GDM1 (cell line): ENCODE measurements at places on chromosomes 6 and 20.

GRCh38 chr6:15399641-15400470, 154.0 kb downstream of the JARID2 start:
- no peak for DNase-seq

GRCh38 chr20:57974863-57975262, 253.6 kb downstream of the ANKRD60 start:
- DNase-seq: no peak

DNA sequence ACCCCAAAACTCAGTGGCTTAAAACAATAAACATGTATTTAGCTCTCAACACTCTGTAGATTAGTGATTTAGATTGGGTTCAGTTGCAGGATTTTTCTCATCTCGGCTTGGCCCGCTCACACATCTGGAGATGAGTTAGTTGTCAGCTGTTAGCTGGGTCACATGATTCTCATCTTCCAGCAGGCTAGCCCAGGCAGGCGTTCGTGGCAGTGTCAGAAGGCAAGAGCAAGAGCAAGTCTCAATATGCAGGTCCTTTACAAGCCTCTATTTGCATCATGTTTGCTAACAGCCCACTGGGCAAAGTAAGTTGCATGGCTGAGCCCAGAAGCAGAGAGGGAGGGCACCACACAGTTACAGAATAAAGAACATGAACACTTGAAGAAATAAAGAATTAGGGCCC, 83.6 kb upstream of the MYLIP start:
- no peak for DNase-seq

GRCh38 chr6:34053721-34054120, 92.2 kb downstream of the GRM4 start:
- no peak for DNase-seq

DNA sequence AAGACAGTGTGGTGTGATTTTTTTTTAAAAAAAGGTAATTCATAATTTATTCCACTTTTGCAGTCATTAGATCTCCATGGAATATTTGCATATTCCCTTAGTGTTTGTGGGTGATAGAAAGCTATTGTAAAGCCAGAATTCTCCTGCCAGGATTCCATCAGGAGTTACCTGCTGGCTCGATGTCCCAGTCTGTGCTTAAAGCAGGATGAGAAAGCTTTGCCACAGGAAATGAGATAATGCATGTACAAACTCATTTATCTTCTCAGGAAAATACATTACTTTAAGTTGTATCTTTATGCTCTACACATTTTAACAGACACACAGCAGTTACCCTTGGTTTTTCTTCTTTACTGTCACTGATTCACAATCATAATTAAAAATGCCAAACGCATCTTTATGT, 553.0 kb downstream of the CD109 start:
- no peak for DNase-seq

DNA sequence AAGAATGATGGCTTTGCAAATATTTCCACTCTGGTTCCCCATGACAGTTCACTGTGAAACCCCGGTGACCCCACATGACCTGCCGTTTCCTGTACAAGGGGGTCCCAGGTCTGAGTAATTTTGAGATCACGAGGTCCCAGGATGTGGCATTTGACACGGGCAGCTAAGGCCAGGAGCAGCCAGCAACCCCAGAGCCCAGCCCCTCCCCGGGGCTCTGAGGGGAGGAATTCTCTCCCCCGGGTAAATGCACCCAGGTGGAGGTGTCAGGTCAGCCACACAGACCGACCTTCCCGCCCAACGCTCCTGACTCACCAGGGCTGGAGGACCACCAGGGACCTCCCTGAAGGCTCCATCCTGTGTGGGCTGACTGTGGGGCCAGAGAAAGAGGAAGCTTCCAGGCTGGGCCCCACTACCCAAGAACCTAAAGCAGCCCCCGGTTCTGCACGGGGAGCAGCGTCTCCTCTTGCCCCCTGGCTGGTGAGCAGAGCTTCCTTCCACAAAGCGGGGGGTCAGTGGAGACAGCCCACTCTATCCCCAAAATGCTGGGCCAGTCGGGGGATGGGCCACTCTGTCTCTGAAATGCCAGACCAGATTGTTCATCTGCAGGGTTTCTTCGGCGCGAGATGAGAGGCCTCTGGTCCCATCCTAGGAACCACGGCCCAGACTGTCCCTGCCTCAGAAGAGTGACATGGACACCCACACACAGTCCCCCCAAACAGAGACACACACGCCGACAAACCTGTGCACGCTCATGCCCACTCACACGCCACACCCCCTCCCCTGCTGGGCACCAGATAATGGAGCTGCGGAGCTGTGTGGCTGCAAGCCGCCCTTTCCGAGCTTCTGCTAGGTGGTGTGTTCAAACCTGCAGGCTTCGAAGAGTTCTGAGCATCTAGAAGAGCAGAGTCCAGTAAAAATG, 23.4 kb upstream of the SLCO4A1 start:
- DNase-seq: peak; percentile 47

DNA sequence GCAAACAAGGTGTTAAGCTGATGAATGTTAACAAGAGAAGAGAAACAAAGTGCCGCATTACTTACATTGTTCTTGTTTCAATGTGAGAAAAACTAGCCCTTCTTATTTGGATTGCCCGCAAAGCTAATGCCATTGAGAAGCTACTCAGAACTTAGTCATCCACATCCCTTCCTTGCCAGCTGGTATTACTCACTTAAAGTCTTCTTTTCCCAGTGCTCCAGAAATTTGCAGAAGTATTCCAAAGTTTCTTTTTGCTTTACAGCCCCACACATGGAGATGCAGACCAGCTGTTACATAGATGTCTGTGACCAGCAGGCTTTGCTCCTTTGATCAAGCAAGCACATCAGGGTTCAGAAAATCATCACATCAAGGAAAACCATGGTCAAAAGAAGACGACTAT, 529.0 kb downstream of the TBC1D32 start:
- no peak for DNase-seq

DNA sequence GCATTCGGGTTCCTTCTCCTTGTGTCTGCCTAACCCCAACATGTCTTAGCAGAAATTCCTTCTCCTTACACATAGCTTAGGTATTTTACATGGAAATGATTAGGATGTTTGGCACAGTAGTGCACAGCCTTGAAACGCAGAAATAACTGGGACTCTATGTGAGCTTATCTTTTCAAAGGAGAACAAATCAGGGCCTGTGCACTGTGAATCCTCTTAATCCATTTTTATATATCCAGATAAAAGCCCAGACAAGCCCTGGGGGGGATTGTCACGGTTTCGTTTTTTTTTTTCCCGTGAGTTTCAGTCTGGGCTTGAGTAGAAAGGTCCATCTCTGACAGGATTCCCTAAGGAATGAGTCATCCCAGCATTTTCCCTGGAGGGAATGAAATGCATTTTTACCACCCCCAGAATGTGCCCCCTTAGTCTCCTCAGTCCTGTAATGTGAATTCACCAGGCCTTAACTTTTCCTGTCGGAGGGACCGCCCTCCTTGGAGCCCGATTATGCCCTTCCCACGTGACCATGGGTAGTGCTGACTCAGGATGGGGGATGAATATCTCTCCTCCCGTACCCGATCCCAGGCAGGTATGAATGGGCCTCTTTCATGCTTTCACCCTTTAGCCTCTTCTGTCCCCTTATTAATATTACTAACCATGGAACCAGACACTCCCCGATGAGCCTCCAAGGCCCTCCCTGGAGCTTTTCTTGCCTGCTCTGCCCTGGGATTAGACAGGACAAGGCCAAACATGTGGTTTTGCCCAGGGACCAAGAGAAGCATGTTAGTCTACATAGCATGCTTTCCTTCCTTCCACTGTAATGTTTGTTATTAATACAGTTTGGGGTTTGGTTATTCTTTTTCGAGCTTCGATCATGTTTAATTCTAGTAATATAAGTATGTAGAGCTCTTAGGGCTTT, 23.9 kb upstream of the NAA20 start:
- no peak for DNase-seq

DNA sequence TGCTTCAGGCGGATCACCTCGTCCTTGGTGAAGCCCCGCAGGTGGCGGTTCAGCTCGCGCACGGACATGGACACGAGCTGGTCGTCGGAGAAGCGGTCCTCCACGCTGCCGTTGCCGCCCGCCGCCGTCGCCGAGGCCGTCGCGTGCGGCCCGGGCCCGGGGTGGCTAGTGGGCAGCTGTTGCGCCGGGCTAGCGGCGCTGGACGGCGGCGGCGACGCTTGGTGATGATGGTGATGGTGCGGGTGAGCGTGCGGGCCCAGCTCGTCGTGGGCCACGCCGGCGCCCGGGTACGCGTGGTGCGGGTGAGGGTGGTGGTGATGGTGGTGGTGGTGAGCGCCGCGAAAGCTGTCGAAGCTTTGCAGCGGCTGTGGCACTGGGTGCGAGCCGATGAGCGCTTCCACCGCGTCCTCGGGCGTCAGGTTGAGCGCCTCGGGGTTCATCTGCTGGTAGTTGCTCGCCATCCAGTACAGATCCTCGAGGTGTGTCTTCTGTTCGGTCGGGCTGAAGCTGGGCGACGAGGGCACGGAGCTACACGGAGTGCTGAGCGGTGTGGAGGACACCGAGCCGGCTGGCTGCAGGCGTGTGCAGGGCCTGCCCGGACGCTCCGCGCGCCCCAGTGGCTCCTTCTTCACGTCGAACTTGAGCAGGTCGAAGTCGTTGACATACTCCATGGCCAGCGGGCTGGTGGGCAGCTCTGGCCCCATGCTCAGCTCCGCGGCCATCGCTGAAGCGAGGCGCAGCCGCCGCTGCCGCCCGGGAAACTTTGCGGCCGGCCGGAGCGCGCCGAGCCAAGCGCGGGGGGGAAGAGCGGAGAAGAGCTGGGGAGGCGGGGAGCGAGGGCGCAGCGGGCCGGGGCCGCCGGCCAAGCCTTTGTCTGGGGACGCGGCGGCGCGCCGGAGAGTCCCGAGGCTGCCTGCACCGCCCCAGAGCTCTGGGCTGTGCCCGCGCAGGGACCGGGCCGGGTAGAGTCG, 622 bp downstream of the MAFB start:
- DNase-seq: no peak

GRCh38 chr6:84667252-84668213, 96.9 kb downstream of the TBX18 start:
- DNase-seq: no peak

GRCh38 chr20:31496761-31497295, 17.4 kb upstream of the HM13 start:
- no peak for DNase-seq

DNA sequence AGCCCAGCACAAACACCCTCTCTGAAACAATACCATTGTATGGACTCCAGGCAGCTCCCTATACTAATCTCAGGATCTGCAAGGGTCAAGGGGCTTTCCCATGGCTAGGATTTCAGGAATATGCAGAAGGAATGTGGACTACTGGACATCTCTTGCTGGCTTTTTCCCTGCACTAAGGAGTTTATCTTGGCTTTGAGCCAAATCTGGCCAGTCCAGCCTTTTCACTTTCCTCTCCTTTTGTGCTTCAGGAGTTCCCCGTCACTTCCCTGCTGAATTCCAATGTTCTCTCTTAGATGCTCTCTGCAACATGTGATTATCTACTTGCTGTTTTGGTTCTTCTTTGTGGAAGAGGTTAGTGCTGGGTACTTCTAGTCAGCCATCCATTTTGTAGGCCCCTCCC, 568.2 kb downstream of the HDGFL1 start:
- no peak for DNase-seq

DNA sequence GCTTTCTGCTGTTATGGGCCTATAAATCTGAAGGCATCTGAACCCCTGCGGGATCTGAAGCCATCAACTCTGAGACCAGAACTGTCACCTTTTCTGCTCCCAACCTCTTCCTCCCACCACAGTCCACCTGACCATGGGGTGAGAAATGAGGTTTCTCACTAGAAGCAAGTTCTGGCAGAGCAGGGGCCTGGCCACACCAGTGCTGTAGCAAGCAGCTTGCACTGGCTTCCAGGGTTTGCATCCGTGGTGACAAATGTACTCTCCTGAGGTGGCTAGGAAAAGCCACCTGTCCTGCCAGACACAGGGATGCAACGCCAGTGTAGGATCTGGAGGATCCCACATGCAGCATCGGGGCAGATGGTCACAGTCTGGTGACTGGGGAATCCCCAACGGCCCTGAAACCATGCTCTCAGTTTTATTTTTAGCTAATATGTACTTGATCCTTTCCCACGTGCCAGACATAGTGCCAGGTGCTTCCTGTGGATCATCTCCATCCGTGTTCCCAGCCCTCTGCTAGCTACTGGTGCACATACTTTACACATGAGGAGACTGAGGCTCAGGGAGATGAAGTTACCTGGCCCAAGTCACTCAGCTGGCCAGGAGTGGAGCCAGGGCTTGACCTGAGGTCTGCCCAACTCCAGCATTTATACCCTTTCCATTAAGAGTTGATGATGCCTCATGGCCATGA, 122.1 kb upstream of the SPACA1 start:
- DNase-seq: no peak

DNA sequence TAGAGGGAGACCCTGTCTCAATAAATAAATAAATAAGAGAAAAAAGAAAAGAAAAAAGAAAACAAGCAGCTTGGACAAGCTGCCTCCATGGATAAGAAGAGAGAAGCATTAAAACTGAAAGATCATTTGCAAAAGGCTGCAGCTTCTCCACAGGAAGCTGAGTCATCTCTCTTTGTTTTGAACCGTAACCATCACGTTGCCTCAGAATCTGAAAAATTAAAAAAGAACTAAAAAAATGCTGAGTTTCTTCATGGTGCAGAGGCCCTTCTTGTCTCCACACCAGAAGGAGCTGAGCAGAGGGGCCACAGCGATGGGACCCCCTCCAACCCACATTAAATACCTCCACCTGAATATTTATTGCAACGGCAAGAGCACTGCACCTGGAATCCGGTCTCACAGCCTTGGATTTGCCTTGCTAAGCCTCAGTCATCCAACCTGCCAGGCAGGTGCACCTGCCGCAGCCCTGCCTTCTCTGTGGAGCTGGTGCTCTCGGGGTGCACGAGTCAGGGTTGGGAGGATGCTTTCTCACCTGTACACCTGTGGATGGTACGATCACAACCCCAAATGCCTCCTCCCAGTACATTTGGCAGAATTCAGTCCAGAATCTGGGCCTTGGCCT, 28.1 kb downstream of the TOX2 start:
- peak; percentile 32 for DNase-seq

GRCh38 chr6:70309243-70309642, 6.4 kb upstream of the COL9A1 start:
- no peak for DNase-seq

DNA sequence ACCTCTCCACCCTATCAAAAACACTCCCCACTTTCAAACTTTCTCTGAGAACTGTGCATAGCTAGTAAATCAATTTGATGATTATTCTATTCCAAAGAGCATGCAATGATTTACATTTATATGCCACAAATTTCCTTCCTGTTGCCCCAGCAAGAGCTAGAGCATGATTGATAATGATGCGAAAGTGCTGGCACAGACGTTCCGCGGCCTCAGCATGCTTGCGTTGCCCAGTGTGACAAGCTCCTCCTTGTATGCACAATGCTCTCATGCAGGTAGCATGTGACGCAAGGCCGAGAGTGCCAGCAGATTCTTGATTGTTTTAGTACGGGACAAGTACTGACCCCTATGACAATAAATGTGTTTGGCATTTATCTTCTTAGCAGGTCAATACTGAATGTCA, 696.3 kb upstream of the SLC35B3 start:
- DNase-seq: no peak

DNA sequence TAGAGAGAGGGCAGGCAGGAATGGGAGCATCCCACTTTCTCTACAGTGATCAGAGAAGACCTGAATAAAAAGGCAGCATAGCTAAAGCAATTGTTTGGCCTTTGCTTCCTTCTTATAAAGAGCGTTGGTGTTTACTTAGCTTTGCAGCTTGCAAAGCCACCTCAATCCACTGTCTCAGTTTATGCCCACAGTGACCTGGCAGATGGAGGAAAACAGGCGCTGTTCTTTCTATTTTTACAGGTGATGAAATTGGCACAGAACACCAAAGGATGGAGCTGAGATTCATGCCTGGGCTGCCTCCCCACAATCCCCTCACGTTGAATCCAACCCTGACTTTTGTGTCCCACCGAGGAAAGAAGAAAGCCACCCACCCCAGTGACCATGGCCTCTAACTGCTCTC, 130.5 kb downstream of the TTLL2 start:
- DNase-seq: no peak

GRCh38 chr20:11869641-11870040, 48.1 kb upstream of the BTBD3 start:
- no peak for DNase-seq
